ENCODE measurements at places on chromosomes 7 and 10. TPM values are rescaled to one million over a fixed set of nuclear protein-coding genes. Genes with fewer than 3 reads are reported as not detected.

The MAGI2 gene
- 1.4 TPM for total RNA-seq

The HGF gene
- total RNA-seq, result 0.39 TPM

The SCIN gene
- total RNA-seq, result not detected

The NT5C2 gene
- 26.9 TPM for total RNA-seq

The TUBAL3 gene
- total RNA-seq, result 1.4 TPM

The IL6 gene
- total RNA-seq, result 14.3 TPM

GRCh38 chr7:30525429-30525828, 20.8 kb upstream of the GGCT start:
- no peak for DNase-seq

DNA sequence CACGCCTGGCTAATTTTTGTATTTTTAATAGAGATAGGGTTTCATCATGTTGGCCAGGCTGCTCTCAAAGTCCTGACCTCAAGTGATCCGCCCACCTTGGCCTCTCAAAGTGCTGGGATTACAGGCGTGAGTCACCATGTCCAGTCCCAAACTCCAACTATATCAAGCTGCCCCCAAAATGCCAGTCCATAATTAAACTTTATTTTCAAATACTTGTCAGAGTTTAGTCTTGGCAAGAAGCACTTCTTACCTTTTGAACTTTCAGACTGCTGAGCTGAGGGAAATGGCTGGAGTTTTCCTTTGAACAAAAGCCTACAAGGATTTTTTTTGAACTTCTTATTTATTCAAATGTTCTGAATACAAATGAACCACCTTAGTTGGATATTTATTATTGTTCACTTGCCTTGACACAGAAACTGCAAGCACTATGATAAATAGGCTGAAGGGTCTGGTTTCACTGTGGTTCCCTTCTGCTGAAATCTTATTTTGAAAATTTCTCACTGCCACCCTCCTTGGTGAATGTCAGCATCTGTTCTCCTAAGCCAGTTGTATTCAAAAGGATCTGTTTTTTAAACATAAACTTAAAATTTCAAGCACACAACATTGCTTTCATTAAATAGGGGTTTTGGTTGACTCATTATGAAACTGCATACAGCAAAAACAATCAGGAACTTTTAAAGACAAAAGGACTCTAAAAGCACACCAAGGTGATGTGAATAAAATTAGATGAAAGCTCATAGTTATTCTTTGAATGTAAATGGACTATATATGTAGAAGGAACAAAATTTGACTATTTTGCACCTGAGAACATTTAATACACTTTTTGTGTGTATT, 101.7 kb upstream of the SLC26A5 start:
- no peak for DNase-seq

DNA sequence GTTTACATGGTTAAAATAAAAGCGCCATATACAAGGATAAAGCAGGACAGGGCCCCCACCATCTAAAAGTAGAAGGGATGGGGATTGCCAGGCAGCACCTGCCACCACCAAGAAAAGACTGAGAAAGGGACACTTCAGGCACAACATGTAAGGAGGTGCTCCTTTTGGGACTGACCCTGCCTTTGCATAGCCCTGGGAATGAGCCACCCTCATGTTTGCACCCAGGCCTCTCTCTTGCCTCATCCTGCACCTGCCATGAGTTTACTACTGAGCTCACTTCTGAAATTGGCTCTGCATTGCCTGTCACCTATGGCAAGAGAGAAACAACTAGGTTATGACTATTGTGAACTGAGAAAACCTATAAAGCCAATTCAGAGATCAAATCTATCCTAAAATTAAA, 489.7 kb downstream of the KCNMA1 start:
- DNase-seq, result no peak

GRCh38 chr10:116094356-116094755, 178.7 kb downstream of the GFRA1 start:
- DNase-seq, result no peak

DNA sequence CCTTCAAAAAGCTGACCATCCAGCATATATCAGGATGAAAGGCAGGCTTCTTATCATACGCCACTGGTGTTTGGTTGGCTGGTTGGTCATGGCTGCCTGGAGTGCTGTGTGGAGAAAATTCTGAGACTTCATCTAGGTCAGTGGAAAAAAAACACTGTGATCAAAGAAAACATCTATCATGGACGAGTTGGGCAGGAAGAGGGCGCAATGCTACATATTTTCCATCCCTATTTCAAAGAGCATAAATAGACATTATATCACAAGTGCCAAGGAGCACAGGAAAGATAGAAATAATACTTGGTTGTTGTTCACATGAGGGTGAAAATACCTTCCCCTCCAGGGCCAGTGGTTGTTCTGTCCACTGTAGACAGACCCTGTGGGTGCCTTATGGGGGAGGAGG, 128.4 kb upstream of the PLPP4 start:
- peak; percentile 19 for DNase-seq

GRCh38 chr7:156918635-156919034, 25.7 kb upstream of the LMBR1 start:
- DNase-seq, result no peak

DNA sequence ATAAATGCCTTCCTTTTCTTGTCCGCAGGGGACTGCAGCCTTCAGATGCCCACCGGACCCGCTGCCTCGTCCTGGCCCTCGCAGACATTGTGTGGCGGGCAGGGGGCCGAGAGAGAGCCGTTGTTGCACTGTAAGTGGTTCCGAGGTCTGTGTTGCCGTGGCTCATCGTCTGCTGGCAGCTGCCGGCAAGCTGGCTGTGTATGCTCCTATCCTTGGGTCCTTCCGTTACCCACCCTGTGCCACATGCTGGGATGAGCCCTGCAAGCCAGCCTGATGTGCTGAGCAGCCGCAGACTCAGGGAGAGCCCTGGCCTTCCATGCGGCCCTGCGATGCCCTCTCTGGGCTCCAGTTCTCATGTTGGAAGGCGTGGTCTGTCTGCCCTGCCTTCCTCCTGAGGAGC, 61.2 kb upstream of the AQP1 start:
- no peak for DNase-seq

- DNase-seq, result no peak
These were observed 9.7 kb downstream of the SP8 start for GRCh38 chr7:20776942-20777341.

GRCh38 chr10:69022611-69023010, 34.0 kb downstream of the KIFBP start:
- DNase-seq, result no peak

GRCh38 chr10:112815269-112816032, 134.6 kb upstream of the TCF7L2 start:
- peak; percentile 50 for DNase-seq

Measured in RPMI7951 (cell line).